ENCODE measurements at places on chromosomes 12 and 14. TPM values are rescaled to one million over a fixed set of nuclear protein-coding genes. Genes with fewer than 3 reads are reported as not detected.

The CRIP1 gene
- 0.82 TPM for polyA plus RNA-seq

The GUCY2C gene
- polyA plus RNA-seq = 0.06 TPM

The NEUROD4 gene
- polyA plus RNA-seq = not detected

The KRT4 gene
- not detected for polyA plus RNA-seq

The FAM186B gene
- not detected for polyA plus RNA-seq

The CISTR gene
- not detected for polyA plus RNA-seq

The CYP46A1 gene
- 5.4 TPM for polyA plus RNA-seq

The SMAGP gene
- polyA plus RNA-seq = not detected

The LAG3 gene
- polyA plus RNA-seq = 2.0 TPM

The CLECL1 gene
- not detected for polyA plus RNA-seq

The GPR137C gene
- polyA plus RNA-seq = 118 TPM

The TSFM gene
- polyA plus RNA-seq = 37.8 TPM

The CCDC177 gene
- 3.2 TPM for polyA plus RNA-seq

The IFNG-AS1 gene
- not detected for polyA plus RNA-seq

The FBRSL1 gene
- 11.9 TPM for polyA plus RNA-seq

The BLOC1S1 gene
- 261 TPM for polyA plus RNA-seq

The KCNA5 gene
- polyA plus RNA-seq = 8.6 TPM

The APOF gene
- polyA plus RNA-seq = not detected

The DDX54 gene
- polyA plus RNA-seq = 52.2 TPM

The GLT1D1 gene
- polyA plus RNA-seq = 3.9 TPM

The SOX5 gene
- 2.0 TPM for polyA plus RNA-seq

The CD163L1 gene
- 0.62 TPM for polyA plus RNA-seq

The BCL11B gene
- 104 TPM for polyA plus RNA-seq

The AHNAK2 gene
- polyA plus RNA-seq = 0.82 TPM

All from neural cell (in vitro differentiated cells).